ENCODE measurements at places on chromosomes 7 and 10. TPM values are rescaled to one million over a fixed set of nuclear protein-coding genes. Genes with fewer than 3 reads are reported as not detected.

GRCh38 chr7:139541600-139542307 lies 18.3 kb downstream of the CLEC2L start:
- DNase-seq: no peak

The RBM20 gene
- polyA plus RNA-seq: 3.9 TPM

- DNase-seq: no peak
Observed at GRCh38 chr10:23558361-23558799, 119.5 kb downstream of the OTUD1 start.

GRCh38 chr10:91575044-91575610 lies 57.7 kb downstream of the PPP1R3C start:
- DNase-seq: no peak

The H2BK1 gene
- polyA plus RNA-seq: 0.36 TPM

GRCh38 chr10:121598263-121599249 lies at the start of gene FGFR2:
Gene FGFR2, minus strand, starts transcription at chr10:121598444. Its CDS starts 4,627 bp downstream, at chr10:121593817.
- DNase-seq: peak; percentile 90

The BLVRA gene
- 64.4 TPM for polyA plus RNA-seq

GRCh38 chr10:5547681-5547930 lies 22.8 kb downstream of the CALML3 start:
- peak; percentile 50 for DNase-seq

The PNLIPRP2 gene
- polyA plus RNA-seq: 0.37 TPM

DNA sequence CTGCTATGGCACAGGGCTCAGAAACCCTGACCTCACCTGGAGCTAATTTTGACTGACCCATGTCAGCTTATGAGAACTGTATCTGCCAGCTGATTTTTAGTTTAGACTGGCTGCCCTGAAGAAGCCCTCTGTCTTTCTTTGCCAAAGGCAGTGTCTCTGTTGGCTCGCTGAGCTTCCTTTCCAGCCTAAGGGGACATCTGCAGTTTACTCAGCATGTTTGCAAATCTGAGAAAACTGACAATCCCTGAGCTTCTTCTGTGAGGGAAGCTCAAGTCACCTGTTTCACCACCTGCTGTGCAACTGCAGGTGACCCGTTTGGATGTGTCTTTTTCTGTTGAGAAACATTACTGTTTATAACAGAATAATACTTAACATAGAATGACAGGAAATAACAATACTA lies 46.0 kb downstream of the PRKAR2B start:
- DNase-seq: no peak

The EIF4H gene
- polyA plus RNA-seq: 221 TPM

DNA sequence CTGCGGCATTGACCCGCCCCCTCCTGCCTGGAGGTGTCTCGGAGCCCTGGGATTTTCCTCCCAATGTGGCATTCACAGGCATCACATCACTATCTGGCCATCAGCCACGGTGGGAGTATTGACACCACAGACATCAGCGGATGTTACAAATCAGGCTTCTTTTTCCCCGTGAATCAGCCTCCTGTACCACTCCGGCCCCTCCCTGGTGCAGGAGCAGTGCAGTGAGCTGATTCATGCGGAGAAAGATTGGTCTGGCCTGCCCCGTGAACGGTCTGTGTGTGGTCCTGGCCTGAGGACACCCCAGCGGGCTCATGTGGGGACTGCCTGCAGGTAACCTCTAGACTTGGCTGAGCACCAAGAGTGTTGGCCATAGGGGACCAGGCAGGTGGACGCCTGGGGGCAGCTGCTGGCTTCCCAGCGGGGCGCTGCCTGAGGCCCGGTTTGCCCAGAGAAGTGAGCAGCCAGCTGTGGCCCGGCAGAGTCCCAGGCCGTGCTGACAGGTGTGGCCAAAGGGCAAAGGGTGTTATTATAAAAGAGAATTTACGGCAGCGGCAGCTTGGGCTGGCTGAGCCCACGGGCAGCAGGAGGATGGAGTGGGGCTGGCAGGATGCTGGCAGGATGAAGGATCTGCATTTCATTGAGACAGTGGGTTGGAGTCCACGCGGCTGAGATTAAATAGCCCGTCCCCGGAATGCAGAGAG lies 32.1 kb upstream of the GNA12 start:
- DNase-seq: no peak

DNA sequence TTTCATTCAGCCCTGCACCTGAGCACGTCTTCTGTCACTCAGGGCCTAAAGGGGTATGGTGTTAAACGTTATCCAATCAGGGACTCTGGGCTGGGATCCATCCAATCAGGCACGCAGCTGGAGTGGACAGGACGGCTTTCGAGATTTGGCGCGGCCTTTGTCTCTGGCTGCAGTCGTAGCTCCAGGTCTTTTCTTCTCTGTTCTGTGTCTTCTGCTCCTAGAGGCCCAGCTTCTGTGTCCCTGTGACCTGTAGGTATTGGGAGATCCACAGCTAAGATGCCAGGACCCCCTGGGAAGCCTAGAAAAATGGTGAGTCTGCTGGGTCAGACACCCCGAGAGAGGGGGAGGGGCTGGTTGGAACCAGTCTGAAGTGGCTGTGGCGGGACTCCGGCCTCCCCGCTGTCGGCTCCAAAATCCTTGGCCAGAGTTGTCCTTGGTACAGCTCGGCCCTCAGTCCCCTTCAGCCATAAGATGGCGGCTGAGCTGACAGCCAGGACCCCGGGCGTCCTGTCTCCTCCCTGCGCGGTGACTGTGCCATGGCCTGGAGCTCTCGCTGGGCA lies 11.7 kb upstream of the ZNF680 start:
- DNase-seq: peak; percentile 29

- no peak for DNase-seq
Observed at GRCh38 chr7:17422966-17423365, 124.5 kb downstream of the AHR start.

- no peak for DNase-seq
Observed at GRCh38 chr10:63699785-63700613, 178.8 kb downstream of the REEP3 start.

Data from ovary (tissue), 10 donors.